Stimulated activated CD8-positive, alpha-beta memory T cell treated with anti-CD3 and anti-CD28 coated beads, Interleukin-4, amount 100 ng/mL, for 4 hours (primary cell): ENCODE measurements at places on chromosomes 12 and 14.

DNA sequence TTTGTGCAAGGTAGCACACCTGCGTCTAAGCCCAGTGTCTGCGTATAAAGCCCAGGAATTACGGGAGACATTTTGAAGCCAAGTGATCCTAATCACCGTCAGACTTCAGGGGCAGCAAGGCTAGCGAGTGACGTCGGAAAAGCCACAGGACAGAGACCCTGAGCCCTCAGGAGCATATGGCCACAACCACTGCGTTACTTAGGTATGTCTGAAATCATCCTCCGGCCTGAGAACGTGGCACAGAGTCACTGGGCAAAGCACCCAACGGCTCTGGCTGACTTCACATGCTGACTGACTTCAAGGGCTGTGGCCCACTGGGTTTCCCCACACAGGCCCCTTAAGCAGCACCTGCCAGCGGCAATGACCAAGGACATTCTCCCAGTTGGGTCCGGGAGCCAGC is 71.5 kb downstream of the RIMBP2 start:
- DNase-seq: no peak

DNA sequence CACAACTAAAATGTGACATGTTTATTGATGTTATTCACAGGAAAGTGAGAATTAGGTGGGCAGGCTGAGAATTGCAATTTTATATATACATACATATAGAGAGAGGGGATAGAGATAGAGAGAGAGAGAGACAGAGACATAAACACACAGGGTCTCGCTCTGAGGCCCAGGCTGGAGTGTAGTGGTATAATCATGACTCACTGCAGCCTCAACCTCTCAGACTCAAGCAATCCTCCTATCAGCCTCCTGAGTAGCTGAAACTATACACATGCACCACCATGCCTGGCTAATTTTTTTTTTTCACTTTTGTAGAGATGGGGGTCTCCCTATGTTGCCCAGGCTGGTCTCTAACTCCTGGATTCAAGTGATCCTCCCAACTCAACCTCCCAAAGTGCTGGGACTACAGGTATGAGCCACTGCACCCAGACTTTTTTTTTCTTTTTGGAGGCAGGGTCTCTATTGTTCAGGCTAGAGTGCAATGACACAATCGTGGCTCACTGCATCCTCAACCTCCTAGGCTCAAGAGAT is 49.1 kb downstream of the R3HDM2 start:
- DNase-seq: no peak

DNA sequence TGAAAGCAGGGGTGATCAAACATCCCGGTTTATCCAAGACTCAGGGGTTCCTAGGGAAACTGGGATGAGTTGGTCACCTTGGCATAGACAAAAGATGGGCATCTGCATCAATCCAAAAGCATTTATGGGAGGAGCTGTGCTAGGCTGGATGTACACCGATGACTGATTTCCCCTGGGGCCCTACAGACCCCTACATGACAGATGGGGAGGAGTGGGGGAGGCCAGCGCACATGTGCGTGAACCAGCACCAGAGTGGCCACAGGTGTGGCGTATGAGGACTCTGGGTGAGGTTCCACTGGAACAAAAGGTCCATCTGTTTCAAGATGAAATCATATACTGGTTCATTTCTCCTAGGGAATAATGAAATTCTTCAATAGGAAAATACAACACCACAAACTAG is 210.4 kb downstream of the ITPR2 start:
- DNase-seq: no peak

GRCh38 chr12:52087961-52088820 is 8.7 kb downstream of the SMIM41 start:
- DNase-seq: no peak

DNA sequence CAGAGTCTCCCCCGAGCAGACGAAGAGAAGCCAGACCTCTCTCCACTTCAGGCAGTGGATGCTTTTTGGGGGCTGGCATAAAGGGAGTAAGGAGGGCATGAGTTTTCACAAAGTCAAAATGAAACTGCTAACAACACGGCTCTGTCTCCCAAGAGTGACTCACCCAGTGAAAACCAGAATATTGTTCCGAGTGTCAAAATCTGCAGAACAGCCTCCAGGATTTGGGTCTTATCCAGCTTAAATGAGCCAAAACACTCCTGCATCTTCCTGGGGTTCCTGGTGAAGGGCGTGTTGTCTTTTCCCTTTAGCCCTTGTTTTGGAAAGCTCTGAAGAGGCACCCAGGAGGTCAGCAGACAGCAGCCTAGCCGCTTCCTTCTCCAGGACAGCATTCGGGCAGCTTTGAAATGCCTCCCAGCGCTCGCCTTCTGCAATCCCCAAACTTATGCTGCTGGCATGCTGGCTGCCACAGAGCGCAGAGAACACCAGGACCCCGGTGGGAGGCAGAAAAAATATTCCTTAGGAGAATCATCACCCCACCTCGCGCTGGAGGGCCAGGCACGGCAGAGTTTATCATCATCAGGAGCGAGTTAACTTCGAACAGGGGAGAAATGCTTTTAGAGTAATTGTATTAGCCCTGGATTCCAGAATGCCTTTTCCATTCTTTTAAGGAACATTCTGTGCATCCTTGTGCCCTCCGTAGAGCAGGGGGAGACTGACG is 117.7 kb upstream of the NCOR2 start:
- no peak for DNase-seq

DNA sequence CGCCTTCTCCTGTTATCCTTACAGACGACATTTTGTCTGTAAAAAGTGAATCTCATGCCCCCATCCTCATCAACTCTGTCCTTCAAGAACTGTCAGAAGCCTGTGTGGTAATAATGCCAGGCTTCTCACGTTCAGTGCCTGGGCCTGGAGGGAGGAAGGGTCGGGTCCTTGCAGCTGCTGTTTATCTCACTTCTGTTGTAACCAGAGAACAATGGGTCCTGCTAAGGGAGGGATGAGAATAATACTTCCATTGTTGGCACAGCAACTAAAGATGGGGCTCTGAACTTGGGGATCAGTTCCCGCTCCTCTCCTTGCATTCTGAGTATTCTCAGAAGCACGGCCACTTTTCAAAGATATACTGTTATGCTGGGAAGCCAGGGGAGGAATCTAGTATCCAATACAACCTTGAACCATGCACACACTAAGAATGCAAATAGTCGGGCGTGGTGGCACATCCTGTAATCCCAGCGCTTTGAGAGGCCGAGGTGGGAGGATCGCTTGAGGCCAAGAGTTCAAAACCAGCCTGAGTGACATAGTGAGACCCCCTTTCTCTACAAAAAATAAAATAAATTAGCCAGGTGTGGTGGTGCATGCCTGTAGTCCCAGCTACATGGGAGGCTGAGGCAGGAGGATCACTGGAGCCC is 38.8 kb upstream of the NINJ2 start:
- no peak for DNase-seq

DNA sequence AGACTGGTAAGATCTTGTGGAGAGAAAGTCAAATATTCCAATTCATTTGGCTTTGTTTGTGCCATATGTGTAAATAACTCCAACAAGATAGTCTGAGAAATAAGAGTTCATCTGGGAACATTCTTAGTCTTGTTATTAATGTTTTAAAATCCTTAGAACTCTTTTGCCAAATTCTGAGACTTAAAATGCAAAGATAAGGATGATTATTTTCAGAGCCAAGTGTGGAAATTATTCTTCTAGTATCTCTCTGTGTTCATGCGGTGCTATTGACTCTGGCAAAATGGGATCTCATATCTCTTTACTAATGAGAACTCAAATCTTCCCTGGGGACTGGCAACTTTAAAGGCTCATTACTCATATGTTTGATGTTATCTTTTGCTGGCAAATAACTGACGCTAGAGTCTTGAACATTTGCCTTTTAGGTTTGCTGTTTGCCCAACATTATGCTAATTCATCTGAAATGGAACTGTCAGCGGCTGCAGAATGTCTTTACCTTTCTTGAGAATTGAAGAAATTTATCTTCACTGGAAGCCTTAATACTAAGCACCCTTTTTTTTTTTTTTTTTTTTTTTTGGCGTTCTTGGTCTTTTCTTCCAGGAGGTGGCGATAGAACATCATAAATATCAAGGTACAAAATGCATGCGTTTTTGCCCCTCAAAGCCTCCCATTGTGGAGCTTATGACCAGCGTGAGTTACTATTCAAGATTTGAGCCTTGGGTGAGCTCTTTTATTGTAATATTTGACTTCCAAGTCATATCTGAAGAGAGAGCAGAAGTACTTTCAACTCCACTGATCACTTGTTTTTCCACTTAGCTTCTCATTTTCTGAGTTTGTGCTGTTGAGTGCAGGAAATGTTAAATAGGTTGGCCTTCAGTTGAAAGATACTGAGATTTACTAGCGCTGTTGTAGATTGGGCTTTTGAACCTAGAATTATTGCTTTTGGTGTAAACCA is 86.5 kb downstream of the CAND1 start:
- DNase-seq: no peak
